ENCODE measurements at places on chromosomes 3 and 15.

- DNase-seq, result no peak
These were observed 8.9 kb upstream of the KBTBD8 start for GRCh38 chr3:66989241-66989640.

GRCh38 chr15:56950979-56951378, 32.5 kb downstream of the TCF12 start:
- no peak for DNase-seq

GRCh38 chr3:177772908-177773557, 575.8 kb upstream of the TBL1XR1 start:
- DNase-seq, result no peak

DNA sequence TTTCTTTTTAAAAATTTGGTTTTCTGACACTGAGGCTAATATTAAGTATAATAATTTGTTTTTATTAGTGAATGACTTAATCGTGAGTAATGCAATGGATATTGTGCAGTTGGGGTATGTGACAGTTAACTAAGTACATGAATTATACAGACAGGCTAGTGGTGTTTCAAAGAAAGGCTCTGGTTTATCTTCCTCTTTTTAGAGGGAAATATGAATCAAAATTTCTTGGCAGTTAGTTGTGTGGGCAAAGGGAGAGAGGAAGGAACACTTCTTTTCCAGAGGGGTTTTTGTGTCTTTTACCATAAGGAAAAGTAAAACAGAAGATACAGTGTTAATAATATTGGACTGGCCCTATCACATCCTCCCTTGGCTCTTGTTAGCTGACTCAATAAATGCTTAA, 2.7 kb downstream of the ZNF654 start:
- no peak for DNase-seq

DNA sequence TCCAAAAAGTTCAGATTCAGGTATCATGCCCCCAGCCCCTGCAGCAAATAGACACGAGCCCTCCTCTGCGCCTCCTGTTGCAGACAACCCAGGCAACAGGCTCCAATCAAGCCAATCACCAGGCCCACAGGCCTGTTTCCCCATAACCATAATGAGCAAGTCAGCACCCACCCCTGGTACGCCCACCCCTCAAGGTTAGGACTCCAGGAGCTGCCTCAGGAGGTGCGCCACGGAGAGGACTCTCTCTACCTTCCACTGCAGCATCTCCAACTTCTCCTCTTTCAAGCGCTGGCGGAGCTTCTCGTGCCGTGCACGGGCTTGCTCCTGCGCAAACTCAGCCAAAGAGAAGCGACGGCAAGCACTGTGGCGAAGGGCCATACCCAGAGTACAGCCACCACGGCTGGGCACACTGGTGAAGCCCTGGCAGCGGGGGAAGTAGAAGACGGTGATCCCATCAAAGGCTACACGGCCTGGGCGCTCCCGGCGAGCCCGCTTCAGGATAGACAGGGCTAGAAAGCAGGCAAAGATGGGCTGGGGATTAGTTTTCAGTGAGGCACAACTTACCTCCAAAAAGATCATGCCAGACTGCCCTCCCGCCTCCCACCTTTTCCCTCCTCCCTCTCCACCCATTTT, 8.5 kb downstream of the CSRNP1 start:
- no peak for DNase-seq

DNA sequence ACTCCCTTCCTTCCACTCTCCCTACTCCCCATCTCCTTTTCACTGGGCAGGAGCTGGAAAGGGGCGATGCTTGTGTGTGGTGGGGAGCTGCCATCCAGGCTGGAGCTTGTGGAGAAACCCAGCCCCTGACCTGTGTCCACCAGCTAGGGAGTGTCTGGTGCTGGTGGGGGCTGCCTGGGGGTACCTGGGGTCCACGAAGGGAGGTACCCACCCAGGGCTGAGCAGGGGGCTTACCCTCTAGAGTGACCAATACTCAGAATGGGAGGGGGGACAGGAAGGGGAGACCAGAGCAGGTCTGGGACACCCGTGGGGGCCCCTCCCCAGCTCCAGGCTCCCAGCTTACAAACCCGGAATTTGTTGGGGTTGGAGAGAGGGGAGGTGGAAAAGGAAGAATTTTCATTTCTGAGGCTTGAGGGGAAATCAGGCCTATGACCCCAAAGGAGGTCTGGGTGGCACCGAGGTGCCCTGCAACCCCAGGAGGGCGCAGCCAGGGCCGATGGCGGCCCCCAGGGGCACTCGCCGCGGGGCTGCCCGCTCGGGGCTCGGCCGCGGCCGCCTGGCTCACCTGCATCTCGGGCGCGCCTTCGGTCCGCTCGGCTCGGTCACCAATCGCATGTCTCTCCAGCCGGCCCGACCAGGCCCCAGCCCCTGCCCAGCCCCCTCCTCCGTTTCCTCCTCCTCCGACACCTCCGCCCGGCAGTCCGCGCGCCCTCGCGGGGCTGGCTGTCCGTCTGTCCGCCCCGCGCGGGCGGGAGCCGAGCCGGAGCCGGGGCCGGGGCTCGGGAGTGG, 773 bp downstream of the LINGO1 start:
- DNase-seq, result no peak

- no peak for DNase-seq
These were observed 468.0 kb upstream of the GBE1 start for GRCh38 chr3:82229397-82229796.

DNA sequence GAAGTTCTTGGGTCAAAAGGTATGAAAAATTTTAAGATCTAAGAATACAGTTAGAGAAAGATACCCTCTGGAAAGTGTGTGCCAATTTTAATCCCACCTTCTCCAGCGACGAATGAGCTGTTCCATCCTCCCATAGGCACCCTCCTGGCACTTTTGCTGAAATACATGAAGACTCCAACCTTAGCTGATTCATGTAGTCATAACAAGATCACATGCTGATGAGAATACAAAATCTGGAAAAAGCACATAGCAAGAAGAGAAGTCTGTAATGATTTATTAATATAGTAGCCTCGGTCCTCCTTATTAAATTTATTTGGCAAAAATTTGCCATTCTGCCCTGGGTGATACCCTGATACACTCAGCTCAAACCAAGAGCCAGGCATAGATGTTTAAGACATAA, 88.9 kb downstream of the CCR1 start:
- no peak for DNase-seq

DNA sequence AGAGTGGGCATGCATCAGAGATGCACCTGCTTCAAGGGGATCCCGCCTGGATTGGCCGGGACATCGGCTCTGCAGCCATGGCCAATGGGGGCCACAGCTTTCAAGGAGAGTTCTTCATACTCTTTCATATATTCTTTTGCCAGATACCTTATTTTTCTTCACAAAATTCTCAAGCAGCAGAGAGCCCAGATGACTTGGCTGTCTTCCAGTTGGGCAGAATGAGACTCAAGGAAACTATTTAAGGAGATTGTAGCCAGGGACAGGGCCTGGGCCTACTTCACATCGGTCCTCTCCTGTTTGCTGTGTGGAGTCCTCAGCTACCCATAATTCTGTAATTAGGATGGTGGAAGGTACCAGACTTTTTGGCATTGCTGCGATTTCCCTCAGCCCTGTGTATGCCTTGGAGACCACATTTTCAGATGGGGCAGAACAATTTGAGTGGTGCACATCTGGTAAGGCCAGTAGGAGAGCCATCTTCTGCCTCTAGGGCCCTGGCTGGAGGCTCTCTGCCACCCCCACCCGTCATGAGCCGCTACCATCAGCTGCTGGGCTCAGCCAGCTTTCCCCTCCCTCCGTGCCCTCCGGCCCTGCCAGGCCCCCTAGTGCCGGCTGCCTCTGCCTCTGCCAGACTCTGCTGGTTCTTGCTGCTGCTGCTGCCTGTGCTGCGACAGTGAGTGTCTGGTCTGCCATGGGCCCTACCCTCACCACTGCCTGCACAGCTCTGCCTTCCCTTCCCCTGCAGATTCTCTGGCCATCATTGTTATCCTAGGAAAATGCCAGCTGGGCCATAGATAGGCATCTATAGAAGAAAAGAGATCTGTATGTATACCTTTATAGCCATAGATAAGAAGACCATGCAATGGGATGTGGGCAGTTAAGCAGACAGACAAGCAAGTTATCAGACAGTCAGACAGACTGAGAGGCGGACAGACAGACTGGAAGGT, 6.7 kb downstream of the PLIN1 start:
- no peak for DNase-seq

GRCh38 chr3:149393345-149394160, 16.1 kb upstream of the TM4SF1 start:
- no peak for DNase-seq

- no peak for DNase-seq
These were observed 277.2 kb downstream of the SHQ1 start for GRCh38 chr3:72571052-72571451.

GRCh38 chr3:78588906-78589621, 1178.7 kb downstream of the ROBO1 start:
- no peak for DNase-seq

DNA sequence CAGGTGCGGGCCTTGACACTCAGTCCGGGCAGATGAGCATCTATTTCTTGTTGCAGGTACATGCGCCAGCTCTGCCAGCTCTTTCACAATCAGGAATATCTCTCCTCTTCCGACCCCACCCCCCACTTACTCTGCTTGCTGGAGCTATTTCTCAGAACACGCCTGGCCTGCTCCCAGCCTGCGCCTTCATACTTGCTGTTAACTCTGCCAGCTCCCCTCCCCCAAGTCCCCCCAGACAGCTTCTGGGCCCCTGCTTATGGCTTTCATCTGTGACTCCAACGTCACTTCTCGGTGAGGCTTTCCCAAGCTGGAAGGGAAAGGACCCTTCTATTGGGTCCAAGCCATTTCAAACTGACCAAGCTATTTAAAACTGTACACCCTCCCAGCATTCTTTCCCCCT, 15.2 kb downstream of the MAGEF1 start:
- DNase-seq, result no peak

GRCh38 chr3:31490502-31490901, 42.2 kb upstream of the STT3B start:
- DNase-seq, result no peak

GRCh38 chr3:183517607-183518006, 37.9 kb downstream of the KLHL6 start:
- DNase-seq, result no peak

All from stimulated activated CD8-positive, alpha-beta memory T cell treated with anti-CD3 and anti-CD28 coated beads, Interleukin-7, amount 100 ng/mL, for 24 hours (primary cell).